ENCODE measurements at places on chromosomes 2 and 18.

DNA sequence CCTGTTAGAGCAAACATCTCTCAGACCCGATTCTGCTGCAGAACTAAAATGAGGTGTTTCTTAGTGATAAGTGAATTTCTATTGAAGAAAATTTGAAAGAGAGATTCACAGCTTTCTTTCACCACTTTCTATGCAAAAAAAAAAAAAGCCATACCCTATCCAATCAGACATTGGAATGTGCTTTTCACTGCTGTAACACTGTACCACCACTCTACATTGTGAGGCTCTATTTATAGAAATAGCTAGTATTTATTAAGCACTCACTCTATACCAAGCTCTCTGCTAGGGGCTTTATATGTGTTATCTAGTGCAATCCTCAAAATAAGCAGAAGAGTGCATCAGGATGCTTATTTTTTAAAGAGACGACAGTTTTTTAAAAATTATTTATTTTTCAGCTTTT, 580.6 kb upstream of the VRK2 start:
- no peak for DNase-seq

GRCh38 chr18:67973916-67974315, 457.4 kb upstream of the DSEL start:
- no peak for DNase-seq

GRCh38 chr2:108029496-108029895, 43.2 kb downstream of the SLC5A7 start:
- no peak for DNase-seq

GRCh38 chr2:191569025-191569424, 108.9 kb upstream of the NABP1 start:
- DNase-seq, result no peak

DNA sequence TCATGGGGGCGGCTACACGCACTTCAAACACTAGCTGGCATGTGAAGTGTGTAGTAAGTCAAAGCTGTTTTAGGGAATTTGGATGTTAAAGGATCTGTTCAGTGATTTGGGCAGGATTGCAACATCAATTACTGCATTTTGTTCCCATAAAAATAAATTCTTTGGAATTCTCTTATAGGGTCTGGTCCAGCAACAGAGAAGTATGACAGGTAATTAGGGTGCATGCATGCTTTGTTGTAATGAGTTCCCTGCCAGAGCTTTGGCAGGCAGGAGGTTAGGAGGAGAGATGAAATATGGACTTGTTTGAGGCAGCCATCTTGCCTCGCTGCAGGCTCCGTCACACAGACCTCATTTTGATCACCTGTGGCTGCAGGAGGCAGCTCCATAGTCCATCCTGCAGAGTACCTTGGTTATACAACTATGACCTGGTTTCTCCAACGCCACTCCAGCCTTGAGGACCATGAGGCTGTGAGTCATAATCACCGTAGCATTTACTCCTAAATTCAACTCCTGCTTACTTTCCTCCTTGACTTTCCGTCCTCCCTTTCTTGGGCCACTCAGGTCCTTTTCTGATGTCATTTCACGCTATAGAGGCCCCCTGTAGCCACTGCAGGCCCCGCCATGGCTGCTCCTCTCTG, 26.5 kb upstream of the EML4 start:
- DNase-seq, result no peak

GRCh38 chr18:46436621-46437020, 220.4 kb downstream of the LOXHD1 start:
- no peak for DNase-seq

- no peak for DNase-seq
Observed at GRCh38 chr2:212665948-212666347, 127.3 kb upstream of the ERBB4 start.

DNA sequence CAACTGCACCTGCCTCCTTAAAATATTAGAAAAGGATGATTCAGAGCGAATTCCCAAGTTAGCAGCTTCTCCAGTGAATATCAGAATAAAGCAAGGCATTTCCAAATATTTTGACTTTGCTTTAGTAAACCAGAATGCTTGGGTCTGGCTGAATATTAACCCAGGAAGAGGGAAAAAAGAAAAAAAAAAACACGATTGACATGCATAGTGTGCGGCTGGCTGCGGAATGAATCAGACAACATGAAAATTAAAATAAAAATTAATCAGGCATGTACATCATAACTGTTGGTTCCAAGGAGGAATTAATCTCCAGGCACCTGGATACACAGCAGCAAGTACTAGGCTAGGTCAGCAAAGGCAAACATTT, 105.8 kb upstream of the NCKAP5 start:
- DNase-seq, result no peak

DNA sequence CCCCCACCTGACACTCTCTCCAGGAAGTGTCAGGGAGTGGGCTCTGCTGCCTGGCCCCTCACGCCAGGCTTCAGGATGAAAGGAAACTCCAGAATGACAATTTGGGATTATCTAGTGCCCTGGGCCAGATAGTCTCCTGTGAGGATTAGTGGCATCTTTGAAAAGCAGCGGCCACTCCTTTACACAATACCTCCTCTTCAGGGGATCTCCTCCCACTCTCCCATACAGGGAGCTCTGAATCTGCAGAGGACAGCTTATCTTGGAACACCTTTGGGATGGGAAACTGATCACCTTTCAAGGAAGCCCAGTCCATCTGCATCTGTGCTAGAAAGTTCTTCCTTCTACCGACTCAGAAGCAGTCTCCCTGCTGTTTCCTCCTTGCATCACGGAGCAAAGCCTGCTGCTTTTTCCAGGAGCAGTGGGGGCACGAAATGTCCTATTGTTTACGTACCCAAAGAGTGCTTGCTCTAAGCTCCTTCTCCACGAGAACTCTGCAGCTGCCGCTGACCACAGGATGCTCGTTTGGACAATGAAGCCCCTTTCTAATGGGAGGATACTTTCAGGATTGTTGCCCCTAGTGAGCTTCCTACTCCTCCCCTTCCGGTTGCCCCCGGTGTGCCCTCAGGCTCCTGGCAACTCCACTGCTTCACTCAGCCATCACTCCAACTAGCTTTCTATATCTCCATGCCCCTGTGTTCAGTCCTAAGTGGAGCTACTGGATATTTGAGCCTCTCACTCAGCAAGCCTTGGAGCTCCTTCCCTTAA, 31.5 kb downstream of the SIX3 start:
- DNase-seq, result no peak

DNA sequence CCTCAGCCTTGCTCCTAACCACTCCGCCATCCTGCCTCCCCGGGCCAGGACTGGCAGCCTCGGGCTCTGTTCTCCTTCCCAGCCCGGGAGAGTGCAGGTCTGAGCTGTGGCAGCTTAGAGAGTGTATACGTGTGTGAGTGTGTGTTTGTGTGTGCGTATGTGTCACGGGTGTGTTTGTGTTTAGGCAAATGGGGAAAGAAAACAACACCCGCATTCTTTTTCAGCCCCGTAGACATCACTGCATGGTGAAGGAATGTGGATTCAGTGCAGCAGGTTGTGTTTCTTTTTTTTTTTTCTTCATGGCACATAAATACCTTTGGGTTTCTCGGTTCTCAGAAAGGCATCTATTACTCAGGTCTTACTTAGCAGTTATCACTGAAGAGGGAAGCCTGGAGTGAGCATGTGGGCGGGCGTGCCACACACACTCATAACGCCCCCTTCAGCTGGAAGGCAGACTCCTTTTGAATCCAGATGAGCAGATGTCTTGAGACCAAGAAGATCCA, 44.2 kb downstream of the GLI2 start:
- DNase-seq, result no peak

DNA sequence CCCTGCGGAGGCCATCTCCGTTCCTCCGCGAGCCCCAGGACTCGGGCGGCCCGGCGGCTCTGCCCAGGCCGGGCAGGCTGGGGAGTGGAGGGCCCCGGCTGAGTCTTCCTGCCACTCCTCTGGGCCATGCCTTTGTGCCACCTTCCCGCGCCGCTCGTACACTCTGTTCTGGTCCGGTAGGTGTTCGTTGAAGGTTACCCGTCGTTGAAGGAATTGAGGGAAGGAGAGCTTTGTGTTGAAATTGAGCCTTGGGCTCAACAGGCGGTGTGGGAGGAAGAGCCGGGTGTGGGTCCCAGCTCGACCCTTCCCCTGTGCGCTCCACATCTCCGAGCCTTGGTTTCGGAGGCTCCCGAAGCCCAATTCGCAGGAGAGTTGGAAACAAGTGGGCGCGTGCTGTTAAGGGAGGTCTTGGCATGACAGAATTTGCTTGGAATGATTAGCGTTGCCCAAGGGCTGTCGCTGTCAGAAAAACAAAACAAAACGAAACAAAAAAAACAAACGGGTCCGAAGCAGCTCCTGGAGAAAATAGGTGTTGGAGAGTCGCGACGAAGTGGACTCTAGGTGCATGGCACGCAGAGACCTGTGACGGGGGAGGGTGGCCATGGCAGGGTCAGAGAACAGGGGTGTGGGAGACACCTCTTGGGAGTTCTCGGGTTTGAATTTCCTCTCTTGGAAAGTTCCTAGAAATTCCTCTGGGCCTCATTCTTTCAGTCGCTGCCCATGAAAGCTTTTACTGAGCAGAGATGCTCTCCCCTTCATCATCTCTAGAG, 1.2 kb upstream of the MZT2A start:
- DNase-seq, result no peak

DNA sequence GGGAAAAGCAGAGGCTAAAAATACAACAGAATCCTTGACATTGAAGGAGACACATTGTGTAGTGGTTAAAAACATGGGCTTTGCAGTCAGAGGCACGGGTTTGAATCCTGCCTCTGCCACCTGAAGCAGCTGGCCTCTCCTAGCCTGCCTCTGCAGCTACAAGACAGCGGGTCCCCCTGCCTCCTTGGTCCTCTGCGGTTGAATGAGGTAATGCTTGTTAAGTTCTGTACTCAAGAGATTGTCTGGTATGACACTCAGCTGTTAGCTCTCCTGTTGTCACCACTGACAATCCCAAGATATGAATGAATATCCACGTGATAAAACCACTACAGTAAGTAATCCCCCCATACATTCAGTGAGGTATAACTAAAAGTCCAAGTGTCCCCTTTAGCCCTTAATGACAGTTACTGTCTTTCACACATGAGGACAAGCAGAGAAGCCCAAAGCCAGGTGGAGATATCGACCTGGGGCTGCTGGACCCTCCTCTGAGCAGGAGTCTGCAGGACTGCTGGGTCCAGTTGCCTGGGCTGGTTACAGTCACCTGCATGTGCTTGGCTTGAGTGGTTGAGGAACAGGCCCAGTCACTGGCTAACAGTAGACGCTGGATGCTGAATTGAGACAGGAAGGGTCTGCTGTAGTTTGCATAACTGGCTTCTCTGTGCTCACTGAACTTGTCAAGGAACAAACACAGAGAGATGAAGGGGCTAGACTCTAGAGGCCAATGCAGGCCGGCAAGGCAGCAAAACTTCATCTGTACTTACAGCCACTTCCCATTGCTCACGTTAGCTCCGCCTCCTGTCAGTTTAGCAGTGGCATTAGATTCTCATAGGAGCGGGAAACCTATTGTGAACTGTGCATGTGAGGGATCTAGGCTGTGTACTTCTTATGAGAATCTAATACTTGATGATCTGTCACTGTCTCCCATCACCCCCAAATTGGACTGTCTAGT, 85.5 kb downstream of the TGFA start:
- DNase-seq, result no peak

DNA sequence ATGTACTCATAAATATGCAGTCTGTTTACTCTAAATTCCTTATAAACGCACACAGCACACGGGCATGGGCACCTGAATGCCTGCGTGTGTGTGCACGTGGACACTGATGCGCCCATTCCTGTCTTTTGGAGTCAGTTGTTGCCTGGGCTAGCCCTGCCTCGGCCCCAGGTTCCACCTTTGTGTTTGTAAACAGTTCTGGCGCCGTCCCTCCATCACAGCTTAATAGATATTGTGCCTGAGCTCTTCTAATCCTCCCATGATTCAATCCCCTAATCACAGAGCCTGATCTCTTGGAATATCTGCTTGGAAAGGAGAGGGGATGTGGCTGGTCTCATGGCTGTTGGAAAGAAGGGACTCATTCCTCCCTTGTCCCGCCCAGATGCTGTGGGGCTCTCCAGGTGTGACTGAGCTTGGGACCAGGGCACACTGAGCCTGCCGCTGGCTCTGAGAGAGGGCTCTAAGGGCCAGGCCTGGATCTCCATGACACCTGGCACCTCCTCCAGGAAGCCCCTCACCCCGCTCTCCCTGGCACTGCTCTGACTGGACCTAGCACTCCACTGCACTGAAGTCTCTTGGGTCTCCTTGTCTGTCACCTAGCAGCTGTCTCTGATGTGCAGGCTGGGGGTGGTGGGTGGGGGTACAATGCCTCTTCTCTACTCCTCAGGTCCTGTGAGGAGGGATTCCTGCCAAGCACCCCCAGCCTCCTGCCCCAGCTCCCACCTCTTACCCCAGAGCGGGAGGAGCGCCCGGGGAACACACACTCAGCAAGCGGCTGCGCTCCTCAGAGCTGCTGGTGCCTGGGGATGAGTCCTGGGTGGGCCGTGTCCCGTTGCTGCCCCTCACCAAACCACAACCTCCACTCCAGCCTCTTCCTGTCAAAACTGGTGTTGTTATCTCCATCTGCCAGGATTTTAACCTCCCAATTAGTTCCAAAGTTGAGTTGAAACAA, 181.3 kb downstream of the INHBB start:
- DNase-seq, result no peak

GRCh38 chr2:191959209-191959608, 112.3 kb upstream of the CAVIN2 start:
- no peak for DNase-seq

DNA sequence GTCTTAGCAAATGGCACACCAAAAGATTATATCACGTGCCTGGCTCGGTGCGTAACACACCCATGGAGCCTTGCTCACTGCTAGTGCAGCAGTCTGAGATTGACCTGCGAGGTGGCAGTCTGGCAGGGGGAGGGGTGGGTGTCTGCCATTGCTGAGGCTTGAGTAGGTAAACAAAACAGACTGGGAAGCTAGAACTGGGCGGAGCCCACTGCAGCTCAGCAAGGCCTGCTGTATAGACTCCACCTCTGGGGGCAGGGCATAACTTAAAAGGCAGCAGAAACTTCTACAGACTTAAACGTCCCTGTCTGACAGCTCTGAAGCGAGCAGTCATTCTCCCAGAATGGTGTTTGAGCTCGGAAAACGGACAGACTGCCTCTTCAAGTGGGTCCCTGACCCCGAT, 55.9 kb upstream of the FSHR start:
- DNase-seq, result no peak

DNA sequence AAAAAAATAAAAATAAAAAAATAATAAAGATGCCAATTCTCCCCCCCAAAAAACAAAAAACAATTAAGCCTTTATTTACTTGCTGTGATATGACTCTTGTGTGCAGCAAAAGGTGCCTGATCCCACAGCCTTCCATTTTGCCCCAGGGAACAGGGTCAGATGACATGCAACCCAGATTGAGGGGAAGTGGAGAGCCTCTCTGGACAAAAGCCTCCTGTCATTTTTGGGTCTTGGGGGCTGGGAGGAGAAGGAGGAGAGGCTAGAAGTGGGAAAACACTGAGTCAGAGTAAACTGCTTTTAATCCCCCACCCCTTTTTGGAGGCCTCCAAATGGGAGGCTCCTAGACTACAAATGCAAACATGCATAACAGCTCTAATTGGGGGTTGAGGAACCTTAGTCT, 46.6 kb upstream of the SCG2 start:
- no peak for DNase-seq
